RWPE2 (cell line): ENCODE measurements at places on chromosomes 2 and 18.

DNA sequence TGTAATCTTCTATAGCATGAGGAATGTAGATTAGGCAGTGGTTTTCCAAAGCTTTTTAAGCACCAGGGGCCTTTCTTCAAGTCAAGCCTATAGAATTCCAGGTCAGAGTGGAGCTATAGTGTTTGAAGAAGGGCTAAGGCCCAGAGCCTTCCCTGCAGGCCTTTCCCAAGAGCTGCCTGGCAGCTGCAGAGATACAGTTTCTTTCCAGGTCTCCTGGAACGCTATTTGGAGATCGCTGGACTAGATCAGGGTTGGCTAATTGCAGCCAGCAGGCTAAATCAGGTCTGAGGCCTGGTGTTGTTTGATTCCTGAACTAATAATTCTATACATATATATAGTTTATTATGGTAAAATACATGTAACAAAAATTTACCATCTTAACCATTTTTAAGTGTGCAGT, 319.0 kb upstream of the SPRED2 start:
- DNase-seq, result no peak

GRCh38 chr2:212991120-212991519, 160.3 kb downstream of the IKZF2 start:
- DNase-seq, result no peak

GRCh38 chr2:49278141-49278540, 123.8 kb upstream of the FSHR start:
- DNase-seq, result no peak

DNA sequence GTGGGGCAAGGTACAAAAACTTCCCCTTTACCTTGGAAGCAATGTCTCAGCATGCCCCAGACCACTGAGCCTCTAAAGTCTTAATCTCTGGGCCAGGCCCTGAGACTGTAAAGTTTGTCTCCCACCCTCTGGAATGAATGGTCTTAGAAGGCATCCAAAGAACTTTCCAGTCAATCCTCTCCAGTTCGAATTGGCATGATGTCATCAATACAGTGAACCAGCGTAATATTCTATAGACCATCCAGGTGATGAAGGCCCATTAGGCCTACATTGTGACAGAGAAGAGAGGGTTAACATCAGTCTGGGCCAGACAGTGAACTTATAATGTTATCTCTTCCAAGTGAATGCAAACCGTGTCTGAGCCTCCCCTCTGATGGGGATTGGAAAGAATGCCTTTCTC, 11.2 kb downstream of the MAB21L4 start:
- DNase-seq, result no peak

DNA sequence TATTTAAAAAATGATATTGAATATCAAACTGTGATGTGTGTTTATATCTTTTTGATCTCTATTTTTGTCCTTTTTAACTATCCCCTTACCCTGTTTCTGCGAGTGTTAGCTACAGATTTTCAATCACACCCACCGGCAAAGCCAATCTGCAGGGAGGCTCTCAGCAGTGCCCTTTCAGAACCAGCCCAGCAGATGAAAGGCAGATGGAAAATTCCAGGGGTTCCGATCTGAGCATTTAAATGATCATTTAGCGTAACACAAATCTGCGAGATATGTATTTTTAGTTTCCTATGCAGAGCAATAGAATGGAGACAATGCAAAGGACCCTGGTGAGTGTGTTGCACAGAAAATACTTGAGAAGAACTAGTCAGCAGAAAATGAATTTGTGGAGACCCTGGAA, 2170.5 kb upstream of the PIK3C3 start:
- no peak for DNase-seq

GRCh38 chr18:8609659-8610458, 622 bp downstream of the RAB12 start:
- DNase-seq, result no peak

GRCh38 chr2:215746887-215747615, 266.3 kb downstream of the MREG start:
- no peak for DNase-seq

DNA sequence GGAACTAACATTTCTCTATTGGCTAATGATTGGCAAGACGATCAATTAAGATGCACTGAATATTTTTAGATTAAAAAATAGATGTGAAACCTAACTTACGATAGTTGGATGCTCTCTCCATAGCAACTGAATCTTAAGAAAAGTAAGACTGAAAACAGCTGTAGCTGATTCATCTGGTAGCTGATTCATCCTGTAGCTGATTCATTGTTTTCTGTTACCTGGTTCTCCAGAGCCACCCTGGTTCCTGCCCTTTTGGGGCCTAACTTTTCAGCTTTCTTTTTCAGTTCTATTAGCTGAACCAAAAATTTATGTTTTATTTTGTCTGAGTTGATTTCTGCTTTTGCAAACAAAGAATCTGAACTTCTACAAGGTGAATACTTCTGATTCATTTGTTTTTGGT, 22.7 kb upstream of the SPR start:
- DNase-seq, result no peak

DNA sequence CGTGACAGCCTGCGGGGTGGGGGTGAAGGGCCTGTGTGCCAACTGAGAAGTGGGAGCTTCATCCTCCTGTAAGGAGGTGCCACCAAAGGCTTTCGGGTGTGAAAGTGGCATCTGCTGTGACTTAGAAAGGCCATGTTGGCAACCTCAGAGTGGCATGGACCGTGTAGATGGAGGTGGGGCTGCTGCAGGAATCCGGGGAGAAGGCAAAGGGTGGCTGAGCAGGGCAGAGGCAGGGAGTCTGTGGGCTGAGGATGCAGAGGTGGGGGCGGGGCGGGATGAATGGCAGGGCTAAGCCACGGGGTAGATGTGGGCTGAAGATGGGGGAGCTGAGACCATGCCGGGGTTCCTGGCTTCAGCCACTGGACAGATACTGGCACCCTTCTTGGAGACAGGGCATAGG, 28.2 kb downstream of the TOGARAM2 start:
- no peak for DNase-seq

DNA sequence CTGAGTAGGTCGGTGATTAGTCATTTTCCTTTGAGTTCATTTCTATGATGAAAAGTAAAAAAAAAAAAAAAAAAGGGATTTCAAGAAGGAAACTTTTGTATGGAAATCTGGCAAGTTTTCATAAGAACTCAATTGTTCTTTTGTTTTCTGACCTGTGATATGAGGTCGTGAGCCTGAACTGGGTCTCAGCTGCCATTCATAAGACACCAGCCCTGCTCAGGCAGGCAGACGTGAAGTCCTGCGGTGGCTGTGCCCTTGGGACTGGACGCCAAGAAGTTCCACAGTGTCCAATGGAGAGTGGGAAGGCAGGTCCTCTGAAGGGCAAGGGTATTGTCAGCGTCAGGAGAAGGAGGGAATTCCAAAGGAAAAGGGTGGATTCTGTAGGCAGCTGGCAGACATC, 183.9 kb downstream of the NCK2 start:
- no peak for DNase-seq

DNA sequence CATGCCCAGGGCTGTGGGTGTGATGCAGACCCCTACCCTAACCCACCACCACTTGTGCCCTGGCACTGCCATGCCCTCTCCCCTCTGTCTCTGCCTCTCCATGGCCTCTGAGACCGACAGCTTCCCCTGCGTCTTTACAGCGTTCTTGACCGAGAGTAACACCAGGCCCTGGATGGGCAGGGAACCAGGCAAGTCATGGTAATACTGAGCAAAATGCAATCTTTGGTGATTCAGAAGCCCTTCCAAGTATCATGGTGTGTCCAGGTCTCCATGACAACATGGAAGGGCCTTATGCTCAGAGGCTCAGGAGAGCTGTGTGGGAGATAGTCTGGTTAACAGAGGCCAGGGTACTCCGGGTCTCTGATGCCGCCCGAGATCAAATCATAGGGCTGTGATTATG, 176.1 kb downstream of the KLHL29 start:
- no peak for DNase-seq

- DNase-seq, result peak; percentile 43
Observed at GRCh38 chr2:185291035-185291647, 447.5 kb upstream of the FSIP2 start.

- DNase-seq, result no peak
Observed at GRCh38 chr2:196380098-196380497, 208.7 kb upstream of the STK17B start.

- DNase-seq, result no peak
Observed at GRCh38 chr18:37383036-37383785, 182.4 kb downstream of the CELF4 start.

DNA sequence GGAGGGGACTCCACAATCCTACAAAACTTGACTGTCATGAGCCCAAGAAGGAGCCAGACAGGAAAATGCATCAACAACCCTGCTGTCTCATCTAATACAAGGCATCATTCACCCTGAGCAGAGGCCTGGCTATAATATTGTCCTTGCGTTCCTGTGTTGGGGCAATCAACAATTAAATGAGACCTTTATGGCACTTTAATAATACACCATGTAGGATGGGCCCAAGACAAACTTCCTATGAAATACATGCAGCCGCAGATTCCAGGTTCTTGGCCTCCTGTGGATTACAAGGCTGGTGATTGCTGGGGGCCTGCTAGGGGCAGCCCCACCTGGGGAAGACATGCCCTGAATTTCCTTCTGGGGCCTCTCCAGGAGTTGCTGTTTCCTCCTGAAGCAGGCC, 82.8 kb upstream of the PPP1CB start:
- DNase-seq, result no peak

DNA sequence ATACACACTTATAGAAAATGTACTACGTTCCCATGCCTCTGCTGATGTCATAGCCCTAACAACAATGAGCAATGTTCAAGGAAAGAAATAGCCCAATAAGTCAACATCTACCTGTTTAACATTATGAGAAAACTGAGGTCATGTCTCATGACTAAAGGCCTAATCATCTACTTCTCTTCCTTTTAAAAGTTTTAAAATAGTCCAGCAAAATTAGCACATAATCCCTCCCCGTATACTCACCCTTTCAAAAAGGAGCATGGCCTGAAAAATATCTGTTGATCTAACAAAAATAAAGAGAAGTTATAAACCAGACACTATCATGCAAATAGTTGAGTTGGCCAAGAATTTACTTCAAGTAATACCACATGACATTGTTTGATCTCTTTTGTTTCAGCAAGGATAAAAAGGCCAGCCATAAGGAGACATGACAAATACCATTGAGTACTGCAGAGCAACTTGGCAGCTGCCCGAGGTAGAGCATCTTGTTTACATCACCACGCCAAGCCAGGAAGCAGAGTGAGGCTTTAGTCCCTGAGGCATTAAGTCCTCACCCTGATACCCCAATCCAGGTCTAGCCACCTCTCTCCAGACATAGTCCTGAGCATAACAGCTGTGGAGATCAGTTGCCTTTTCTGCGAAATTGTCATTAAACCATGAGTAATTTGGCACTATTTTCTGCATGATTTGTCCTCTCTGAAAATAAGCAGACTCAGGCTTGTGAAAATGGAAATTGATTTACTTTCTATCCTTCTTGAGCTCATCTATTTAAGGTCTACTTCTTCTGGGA, 137.4 kb upstream of the ETAA1 start:
- DNase-seq, result peak; percentile 80

- DNase-seq, result no peak
Observed at GRCh38 chr2:44663471-44664073, 277.9 kb upstream of the SIX3 start.

DNA sequence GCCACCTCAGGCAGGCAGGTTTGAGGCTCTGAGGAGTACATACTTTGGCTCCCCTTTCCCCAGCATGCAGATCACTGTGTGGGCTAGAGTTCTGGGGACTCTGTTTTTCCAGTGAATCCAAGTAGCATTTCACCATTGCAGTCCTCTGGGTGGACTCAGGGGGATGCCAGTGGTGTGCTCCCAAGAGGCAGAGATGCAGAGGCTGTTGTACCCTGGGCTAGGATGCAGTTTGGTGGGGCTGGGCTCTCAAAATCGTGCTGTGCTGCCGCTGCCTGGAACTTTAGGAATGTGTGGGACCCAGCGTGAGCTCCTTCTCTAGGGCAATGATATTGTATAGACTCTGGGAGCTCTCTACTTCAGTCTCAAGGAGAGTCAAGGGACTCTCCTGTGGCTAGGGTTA, 104.9 kb downstream of the MYO3B start:
- DNase-seq, result no peak

GRCh38 chr2:233075141-233075965, 15.2 kb downstream of the INPP5D start:
- DNase-seq, result no peak

DNA sequence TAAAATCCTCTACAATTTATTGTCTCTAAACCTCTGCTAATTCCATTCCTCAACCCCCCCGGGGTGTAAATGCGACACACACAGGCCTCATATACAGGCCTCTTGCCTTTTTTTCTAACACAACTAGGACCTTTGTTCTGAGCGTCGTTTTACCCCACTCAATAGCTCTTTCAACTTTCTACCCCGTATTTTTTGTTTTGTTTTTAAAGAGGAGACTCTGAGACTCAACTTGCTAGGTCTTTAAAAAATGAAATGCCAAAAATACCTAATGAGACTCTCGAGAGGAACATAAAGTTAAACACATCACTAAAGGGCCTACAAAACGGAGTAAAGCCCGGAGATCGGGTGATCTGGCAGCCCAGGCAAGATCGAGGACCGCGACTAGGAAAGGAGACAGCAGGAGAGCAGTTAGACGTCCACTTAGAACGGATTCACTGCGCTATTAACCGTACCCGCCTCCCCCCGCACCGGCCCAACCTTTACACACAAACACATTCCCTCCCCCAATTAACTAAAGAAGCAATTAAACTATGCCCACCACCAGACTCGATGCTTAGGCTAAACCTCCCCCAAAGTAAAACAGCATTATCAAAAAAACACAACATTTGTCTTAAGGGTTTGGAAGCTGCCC, 1.7 kb downstream of the TRIP12 start:
- DNase-seq, result no peak

- no peak for DNase-seq
Observed at GRCh38 chr18:43876286-43876685, 599.0 kb upstream of the SYT4 start.

GRCh38 chr2:112640800-112641675, 4.7 kb upstream of the SLC20A1 start:
- DNase-seq, result no peak
